ENCODE measurements at places on chromosomes 12 and 14.

DNA sequence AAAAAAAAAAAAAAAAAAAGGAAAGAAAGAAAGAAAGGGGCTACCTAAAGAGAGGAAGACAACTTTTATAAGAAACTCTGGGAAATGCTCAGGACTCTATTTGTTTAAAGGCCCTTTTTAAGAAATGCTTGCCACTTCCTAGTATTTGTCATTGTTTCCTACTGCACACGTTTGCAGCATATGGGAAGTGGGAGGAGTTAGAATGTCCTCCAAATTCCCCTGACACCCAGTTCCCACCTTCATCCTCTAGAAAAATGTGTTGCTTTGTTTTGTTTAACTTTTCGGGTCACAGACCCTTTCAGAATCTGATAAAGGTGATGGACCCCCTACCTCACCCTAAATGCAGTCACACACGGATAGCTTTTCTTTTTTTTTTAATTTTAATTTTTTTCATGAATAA, 40.8 kb downstream of the NINJ2 start:
- DNase-seq: no peak

DNA sequence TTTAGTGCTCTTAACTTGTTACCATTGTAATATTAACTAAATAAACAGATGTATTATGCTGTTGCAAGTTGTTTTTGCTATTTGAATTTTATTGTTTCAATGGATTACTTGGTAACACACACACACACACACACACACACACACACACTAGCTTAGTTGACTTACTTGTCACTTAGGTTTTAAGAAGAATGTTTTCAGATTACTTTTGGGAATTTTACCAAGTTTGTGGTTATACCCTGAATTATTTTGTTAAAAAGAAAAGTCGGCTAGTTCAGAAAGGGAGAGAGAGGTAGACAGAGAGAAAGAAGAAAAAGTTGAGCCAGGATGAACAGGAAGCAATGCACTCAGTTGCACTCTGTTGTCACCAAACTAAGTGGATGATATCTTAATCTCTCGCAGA, 5.3 kb downstream of the SSTR1 start:
- no peak for DNase-seq

DNA sequence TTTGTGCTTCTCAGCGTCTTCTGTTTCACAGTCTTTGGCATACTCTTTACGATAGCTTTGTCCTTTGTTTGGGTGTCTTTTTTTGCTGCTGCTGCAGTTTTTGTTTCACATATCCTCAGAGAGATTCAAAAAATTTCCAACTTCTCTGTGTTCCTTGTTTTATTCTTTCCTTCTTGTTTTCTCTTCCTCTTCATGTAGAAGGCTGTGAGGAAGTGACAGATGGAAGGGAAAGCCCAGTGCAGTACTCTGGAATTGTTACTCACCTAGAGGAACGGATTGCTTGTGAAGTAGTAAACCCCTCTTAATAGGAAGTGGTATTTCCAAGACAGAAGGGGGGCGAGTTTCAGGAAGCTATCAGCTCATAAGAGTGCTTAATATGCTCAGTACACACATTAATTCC, 1.7 kb downstream of the CREBL2 start:
- DNase-seq: no peak

DNA sequence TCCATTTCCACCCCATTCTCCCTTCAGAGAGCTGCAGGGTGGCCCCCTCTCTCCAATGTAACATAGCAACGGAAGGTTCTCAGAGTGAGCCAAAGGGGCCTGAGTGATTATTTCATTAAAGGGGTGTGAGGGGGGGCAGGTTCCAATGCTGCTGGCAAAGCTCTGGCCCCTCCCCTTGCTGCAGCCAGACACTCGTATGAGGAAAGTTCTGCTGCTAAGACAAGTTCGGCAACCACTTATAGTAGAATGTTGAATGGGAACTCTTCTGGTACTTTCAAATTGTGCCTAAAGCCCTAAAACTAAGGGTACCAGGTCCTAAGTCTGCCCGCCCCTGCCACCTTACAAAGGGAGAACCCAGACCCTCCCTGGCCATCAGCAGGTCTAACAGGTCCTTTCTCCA, 49.8 kb downstream of the PLEKHG3 start:
- no peak for DNase-seq

DNA sequence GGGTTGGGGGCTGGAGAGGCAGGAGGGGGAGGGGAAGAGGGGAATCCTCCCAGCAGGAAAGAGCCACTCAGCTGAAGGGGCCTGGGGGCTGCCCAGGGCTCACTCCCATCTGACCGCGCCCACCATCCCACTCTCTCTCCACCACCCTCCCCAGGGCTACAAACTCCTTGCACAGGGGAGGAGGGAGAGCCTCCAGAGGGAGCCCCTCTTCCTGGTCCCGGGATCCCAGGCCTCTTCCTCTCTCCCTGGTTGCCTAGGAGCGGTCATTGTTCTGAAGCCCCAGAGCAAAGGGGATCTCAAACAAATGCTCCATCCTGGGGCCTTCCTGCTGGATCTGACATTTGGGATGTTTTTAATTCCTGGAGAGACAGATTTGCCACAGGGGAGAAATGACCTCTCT, 39.8 kb upstream of the DLK1 start:
- no peak for DNase-seq

DNA sequence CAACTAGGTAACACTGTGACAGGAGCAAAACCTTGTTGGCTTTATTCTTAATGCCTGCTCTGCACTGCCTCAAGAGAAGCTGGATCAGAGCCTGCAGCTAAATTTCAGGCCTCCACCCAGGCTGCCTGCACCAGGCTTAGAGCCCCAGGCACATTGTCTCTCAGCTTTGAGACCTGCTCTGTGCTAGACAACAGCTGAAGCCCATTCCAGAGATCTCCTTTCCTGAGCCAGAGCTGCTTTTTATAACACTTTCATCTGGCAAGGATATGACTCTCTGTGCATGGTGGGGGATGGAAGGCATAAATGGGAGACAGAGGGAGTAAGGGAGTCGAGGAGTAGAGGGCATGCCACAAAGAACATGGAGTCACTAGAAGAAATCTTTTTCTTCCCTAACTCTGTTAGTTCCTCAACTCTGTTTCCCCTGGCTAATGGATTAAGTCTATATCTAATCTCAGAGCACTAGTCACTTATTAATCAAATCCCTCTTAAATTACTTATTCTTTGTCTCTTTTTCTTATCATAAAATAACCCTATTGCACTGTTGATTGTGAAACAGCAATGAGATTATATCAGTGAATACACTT, 27.1 kb upstream of the LUM start:
- no peak for DNase-seq

DNA sequence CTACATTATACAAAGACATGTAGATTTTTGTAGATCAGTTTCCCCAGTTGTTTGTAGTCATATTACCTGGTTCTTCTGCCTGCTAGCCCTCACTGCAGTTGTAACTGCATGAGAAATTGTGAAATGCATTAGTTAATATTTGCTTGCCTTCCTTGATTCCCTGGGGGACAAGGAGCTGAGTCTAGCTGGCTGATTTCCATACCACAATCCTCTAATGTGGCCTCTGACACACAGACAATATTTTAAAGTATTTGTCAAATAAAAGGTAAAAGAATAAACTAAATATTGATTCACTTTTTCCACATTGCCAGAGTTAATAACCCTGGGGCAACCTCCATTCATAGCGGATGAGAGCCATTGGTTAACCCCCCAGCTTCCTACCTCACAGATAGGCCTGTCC, 128.8 kb upstream of the TMEM132C start:
- no peak for DNase-seq
